SIG-M5 (cell line): ENCODE measurements at places on chromosomes 16 and 17.

GRCh38 chr17:1629504-1630310 is 1.1 kb upstream of the SLC43A2 start:
- DNase-seq, result no peak

GRCh38 chr17:4721203-4722135 is 9.8 kb upstream of the MED11 start:
- DNase-seq, result no peak

DNA sequence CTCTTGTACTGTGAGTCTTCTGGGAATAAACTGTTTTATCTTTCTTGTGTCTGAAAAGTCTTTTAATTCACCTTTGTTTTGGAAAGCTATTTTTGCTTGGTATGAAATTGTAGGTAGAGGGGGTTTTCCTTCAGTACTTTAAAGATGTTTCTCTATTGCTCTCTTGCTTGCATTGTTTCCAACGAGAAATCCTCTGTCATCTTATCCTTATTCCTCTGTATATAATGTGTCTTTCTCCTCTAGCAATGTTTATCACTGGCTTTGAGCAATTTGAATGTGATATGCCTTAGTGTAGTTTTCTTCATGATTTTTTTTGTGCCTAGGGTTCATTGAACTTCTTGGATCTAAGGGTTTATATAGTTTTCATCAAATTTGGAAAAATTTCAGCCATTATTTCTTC is 96.3 kb downstream of the CDK5R1 start:
- no peak for DNase-seq

GRCh38 chr16:88999457-89000206 is 22.6 kb upstream of the CBFA2T3 start:
- no peak for DNase-seq

DNA sequence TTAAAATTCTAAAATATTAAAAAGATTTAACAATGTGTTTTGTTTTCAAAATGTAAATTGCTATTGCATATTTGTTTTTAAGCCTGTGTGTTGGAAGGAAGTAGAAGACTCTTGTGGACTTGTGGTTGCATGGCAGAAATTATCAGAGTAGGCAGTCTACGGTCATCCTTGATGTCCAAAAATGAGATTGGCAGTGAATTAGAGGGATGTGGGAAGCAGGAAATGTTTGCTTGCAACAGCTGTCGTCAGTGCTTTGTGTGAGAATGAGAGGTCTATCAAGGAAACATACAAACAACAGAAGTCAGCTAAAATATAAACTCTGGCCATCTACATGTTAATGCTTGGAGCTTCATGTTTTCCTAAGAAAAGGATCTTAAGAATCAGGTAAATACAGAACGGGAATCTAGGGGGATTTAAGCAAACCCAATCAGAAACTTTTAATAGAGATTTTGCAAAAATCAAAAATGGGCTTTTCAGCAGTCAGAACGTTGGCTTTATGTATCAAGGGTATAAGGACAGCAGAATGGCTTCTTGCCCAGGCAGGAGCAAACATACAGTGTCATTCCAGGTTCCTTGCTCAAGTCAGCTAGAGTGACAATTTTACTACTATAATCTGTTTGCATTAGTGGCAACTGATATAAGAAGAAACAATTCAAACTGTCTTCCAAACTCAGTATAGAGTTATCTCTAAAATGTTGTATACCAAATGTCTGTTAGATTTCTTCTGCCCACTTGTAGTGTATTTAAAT is 196.7 kb downstream of the CYB561 start:
- no peak for DNase-seq

GRCh38 chr17:19911033-19911432 is 43.3 kb upstream of the ULK2 start:
- no peak for DNase-seq

DNA sequence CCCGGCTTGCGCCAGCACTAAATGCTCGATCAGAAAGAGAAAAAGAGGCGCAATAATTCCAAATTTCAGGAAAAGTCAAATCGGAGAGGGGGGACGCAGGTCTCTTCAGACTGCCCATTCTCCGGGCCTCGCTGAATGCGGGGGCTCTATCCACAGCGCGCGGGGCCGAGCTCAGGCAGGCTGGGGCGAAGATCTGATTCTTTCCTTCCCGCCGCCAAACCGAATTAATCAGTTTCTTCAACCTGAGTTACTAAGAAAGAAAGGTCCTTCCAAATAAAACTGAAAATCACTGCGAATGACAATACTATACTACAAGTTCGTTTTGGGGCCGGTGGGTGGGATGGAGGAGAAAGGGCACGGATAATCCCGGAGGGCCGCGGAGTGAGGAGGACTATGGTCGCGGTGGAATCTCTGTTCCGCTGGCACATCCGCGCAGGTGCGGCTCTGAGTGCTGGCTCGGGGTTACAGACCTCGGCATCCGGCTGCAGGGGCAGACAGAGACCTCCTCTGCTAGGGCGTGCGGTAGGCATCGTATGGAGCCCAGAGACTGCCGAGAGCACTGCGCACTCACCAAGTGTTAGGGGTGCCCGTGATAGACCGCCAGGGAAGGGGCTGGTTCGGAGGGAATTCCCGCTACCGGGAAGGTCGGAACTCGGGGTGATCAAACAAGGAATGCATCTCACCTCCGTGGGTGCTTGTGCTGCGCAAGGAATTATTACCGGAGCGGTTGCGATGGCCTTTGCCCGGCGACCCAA is 4.0 kb upstream of the DLX4 start:
- DNase-seq, result no peak

DNA sequence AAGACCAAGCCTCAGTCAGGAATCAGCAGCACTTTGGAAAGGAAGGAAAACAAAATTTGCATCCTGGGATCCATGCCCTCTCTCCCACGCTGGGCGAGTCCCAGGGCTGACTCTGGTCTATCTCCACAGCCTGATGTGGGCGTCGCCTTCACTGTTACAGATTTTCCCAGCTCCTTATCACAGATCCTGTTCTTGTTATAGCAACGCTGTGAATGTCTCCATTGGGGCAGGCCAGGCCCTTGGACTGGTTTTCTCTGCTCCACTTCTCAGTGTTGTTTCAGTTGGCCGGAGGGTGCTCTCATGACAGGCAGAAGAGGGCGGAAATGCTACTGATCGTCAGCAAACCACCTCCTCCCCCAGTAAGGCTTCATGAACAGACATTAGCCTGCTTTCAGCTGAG is 127.9 kb upstream of the CDH11 start:
- DNase-seq, result no peak

GRCh38 chr16:16828913-16829398 is 450.0 kb downstream of the NPIPA7 start:
- no peak for DNase-seq
